ENCODE measurements at places on chromosomes 6 and 20.

- no peak for DNase-seq
Measured at GRCh38 chr20:57326667-57327455, 2.7 kb upstream of the SPO11 start.

DNA sequence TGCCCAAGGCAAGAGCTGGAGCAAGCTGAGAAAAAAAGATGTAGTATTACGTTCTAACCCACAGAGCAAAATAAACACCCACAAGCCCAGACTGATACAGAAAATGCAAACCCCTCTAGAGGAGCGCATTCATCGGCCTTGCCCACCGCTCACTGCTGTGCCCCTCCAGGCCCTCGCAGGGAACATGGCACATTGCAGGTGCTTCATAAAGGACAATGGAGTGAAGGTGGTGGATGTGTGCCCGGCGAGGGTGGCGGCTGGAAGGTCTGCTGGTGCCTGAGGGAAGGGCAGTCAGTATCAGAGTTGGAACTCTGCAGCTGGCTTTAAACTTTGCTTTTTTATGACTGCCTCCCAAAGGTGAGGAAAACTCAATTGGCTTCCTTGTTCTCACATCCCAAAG lies 18.5 kb upstream of the IRF4 start:
- no peak for DNase-seq

- peak; percentile 10 for DNase-seq
Measured at GRCh38 chr20:10093087-10093591, 58.4 kb downstream of the ANKEF1 start.

DNA sequence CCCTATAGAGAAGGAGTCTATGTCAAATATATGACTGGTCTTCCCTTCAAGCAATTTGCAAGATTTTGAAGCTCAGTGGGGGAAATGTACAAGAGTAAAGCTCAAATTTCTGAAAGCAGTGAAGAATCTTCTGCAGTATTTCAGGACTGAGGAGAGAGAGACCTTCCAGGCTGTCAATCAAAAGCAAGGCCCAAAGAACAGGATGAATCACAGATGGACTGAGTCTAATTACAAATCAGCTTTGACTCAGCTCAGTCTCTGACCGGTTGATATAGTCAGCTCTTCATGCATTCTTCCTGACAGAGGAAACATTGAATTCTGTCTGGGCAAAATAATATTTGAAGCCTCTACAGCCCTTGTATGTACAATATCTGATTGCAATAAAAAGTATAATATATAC lies 7.7 kb upstream of the HTR1B start:
- no peak for DNase-seq

- DNase-seq, result no peak
Measured at GRCh38 chr6:127686084-127686483, 109.1 kb downstream of the C6orf58 start.
